ENCODE measurements at places on chromosomes 13 and 19. TPM values are rescaled to one million over a fixed set of nuclear protein-coding genes. Genes with fewer than 3 reads are reported as not detected.

DNA sequence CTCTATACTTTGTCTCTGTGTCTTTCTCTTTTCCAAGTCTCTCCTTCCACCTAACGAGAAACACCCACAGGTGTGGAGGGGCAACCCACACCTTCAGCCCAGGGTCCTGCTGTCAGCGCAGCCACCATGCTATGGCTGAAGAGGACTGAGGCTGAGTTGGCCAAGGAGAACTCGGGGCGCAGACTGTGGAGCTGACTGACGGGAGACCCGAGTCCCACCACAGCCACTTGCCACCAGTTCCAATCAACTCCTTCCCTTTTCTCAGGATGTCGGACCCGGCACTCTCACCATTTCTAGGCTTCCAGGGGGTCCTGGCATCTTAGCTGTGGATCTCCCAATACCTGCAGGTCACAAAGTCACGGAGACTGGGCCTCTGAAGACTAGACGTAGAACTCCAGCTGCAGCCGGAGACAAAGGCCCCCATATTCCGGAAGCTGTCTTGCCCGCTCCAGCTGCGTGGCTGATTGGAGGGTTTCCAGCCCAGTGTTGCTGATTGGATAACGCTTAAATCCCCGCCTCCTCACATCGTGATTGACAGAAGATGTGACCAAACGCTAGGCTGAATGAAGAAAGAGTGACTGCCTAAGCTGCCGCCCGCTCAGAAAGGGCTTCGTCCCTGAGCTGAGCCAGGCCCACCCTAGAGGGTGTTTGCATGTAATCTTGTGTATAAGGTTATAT lies 63.6 kb downstream of the ZNF429 start:
- no peaks in the 10 kb centered on the region for H3K27me3 ChIP-seq
- no peak overlapping the region for H3K4me3 ChIP-seq
- H3K36me3 ChIP-seq: no peaks in the 10 kb centered on the region
- no peaks in the 10 kb centered on the region for H3K4me1 ChIP-seq
- no peak for DNase-seq

YJEFN3 gene
- total RNA-seq: 5.0 TPM

KCNK6 gene
- 14.1 TPM for total RNA-seq

DNA sequence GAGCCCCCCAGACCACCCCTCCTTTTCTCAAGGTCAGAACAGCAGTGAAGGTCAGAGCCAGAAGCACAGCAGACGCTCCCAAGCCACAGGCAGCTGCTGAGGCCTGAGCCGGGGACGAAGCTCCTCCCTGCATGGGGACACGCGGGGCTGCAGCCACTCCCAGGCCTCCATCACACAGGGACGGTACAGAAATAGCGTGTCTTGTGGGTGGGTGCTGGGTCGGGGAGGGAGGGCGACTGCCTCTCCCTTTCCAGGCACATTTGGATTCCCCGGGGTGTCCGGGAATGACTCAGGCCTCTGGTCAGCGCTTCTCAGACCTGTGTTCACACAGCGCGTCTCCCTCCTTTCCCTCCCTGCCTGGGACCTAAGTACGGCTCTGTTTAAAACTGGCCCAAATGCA lies 33.2 kb downstream of the RASA3 start:
- H3K27me3 ChIP-seq: no peaks in the 10 kb centered on the region
- H3K4me1 ChIP-seq: no peaks in the 10 kb centered on the region
- no peak overlapping the region for H3K27ac ChIP-seq
- no peak overlapping the region for H3K4me3 ChIP-seq

APOC4 gene
- total RNA-seq: not detected

DNA sequence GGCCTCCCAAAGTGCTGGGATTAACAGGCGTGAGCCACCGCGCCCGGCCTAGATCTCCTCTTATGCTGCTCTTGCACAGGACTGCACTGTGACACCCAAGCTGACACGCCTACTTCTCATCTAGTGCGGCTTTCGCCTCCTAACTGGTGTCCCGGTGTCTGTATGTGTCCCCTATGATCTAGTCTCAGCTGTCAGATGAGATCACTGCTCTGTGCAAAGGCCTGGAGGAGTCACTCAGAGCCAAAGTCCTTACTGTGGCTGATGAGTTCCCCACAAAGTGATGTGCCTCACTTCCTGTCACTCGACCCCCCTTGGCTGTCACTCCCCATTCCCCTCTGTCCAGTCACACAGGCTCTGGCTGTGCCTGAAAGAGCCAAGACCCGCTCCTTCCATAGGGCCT lies 2.5 kb downstream of the ZNF556 start:
- H3K36me3 ChIP-seq: no peaks in the 10 kb centered on the region
- H3K4me3 ChIP-seq: no peak overlapping the region
- no peaks in the 10 kb centered on the region for H3K4me1 ChIP-seq
- no peaks in the 10 kb centered on the region for H3K27me3 ChIP-seq

GRCh38 chr19:40425450-40426287 lies at the start of gene SERTAD1:
Gene SERTAD1 (minus strand): TSS chr19:40425992. CDS start chr19:40423546, 2,446 bp downstream.
- H3K36me3 ChIP-seq: no peaks in the 10 kb centered on the region
- H3K27ac ChIP-seq: peak within 1 kb of the TSS; percentile 69
- H3K27me3 ChIP-seq: no peaks in the 10 kb centered on the region
- peak; percentile 99 for DNase-seq
- H3K4me1 ChIP-seq: peaks cover 4% of the 10 kb centered on the region

DNA sequence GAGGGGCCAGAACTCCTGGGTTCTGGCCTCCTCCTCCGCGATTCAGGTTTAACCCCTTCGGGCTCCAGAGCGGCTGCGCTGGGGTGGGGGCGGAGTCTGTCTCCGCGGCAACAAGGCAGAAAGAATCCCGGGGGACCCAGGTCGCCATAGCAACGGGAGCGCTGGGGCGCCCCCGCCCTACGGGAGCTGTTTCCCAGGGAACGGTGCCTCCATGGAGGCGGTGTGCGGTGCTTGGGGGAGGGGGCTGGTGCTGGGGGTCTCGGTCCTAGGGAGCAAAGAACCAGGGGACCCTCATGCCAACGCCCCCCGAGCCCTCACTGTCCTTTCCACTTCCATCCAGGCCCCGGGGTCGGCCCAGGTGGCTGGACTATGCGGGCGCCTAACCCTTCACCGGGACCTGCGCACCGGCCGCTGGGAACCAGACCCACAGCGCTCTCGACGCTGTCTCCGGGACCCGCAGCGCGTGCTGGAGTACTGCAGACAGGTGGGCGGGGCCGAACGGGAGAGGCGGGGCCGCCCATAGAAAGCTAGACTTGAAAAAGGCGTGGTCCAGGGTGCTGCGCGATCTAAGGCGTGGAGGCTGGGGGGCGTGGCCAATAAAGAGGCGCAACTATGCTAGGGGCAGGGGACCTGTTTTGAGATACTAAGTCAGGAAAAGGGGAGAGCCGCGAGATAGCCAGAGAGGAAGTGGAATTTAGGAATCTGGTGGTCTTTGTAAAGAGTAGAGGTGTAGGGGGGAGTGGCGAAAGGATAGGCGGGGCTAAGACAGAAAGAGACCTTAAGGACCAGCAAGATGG lies 1.2 kb downstream of the APLP1 start:
- H3K27me3 ChIP-seq: peaks cover 10% of the 10 kb centered on the region
- H3K4me1 ChIP-seq: no peaks in the 10 kb centered on the region
- no peak overlapping the region for H3K27ac ChIP-seq
- peak overlapping the region; percentile 62 for H3K4me3 ChIP-seq

DNA sequence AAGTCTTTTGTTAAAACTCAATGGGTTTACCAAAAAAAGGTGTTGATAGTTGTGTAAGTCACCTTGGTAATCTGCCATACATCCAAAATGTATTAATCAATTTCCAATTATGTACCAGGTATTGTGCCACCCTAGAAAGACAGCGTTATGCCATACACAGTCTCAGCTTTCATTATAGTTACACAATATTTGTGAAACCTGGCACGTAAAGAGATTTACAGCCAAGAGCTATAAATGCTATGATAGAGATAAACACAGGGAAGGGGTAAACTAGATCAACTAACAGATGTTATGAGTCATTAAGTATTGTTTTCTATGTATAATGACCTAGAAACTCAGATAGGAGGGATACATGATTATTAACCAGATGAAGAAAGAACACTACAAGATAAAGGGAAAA lies 725.6 kb upstream of the SLITRK5 start:
- DNase-seq: no peak
- H3K27me3 ChIP-seq: no peaks in the 10 kb centered on the region
- H3K4me1 ChIP-seq: no peaks in the 10 kb centered on the region
- no peaks in the 10 kb centered on the region for H3K36me3 ChIP-seq

All from H1 (cell line).